HT1080 (cell line): ENCODE measurements at places on chromosomes 12 and 14.
A peak's percentile ranks its signal among the peaks of the same experiment; 100 is the strongest.

DNA sequence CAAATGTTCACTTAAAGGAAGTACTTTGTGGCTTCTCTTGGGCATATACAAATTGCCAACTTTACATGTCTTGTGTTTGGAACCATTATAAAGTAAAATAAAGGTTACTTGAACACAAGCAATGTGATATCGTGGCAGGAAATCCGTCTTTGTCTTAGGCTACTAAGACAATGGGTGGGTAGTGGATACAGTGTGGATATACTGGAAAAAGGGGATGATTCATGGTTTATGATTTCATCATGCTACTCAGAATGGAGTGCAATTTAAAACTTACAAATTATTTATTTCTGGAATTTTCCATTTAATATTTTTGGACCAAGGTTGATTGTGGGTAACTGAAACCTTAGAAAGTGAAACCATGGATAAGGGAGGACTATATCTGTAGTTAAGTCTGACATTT is 48.4 kb downstream of the MYRFL start:
- peak; percentile 51 for DNase-seq

DNA sequence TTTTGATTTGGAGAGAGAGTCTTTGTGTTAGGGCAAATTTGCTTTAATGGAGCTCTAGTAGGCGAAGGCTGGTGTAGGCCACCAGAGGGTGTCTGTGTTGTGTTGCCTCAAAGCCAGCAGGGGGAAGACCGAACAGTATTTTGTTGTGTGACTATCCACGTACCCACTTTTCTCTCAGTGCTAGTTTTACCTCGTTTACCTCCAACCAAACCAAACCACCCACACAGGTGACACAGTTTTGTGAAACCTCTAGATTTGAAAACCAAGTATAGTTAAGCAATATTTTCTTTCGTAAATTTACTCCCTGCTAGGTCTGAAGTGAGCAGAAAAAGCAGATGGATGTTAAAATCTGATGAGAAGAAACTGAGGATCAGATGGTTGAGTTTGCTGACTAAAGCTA is 36.3 kb upstream of the NPFF start:
- DNase-seq, result peak; percentile 59

DNA sequence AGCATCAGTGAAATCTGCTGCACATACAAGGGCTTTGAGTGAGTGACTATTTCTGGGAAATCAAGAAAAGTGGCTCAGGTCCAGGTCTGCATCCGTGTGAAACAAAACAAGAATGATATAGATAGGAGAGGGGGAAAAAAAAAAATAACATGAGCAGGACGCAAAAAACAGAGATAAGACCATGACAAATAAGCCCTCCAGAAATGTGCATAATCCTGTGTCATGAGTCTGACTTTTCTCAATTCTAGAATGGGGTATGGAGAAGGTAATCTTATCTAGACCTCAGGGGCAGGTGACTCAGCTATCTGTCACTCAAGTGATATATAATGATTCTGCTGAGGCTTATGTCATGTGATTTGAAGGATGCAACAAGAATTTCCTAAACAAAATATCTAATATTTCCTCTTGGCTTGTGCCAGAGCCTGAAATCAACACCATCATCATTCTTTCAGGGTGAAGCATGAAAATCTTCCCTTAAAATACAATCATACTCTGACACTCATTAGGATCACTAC is 250.0 kb downstream of the PHLDA1 start:
- DNase-seq, result peak; percentile 89

DNA sequence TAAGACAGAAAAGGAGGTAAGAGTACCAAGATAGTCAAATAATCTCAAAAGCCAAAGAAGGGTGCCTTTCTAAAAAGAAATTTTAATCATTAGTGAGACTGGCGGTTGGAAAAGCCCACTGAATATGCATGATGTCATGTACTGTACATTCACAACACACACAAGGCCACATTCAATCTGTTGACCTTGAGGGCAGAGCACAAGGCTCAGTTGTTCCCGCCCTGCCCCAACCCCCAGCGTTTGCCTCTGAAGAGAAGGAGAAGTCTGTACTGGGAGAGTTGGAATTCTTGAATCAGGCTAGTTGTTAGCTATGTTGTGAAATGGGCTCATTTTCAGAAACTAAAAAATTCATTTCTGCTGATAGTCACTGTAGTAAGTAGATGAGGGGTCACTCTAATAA is 50.2 kb upstream of the NID2 start:
- no peak for DNase-seq

DNA sequence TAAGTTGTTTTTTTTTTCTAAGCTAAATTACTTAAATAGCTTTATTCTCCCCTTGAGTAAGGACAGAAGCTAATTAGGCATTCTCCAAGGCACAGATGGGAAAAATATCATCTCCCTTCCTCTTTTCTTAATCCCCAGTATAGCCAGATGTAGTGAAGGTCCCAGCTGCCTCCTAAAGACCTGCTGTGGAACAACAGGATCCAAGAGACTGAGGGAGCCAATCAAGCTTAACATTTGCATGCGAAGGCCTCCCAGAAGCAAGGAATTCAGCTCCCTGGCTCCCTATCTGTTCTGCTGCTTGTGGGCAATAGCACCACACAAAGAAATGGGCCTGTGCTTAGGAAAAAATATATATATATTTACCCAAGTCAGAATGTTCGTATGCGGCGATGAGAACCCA is 255.2 kb downstream of the SYT1 start:
- DNase-seq, result no peak

DNA sequence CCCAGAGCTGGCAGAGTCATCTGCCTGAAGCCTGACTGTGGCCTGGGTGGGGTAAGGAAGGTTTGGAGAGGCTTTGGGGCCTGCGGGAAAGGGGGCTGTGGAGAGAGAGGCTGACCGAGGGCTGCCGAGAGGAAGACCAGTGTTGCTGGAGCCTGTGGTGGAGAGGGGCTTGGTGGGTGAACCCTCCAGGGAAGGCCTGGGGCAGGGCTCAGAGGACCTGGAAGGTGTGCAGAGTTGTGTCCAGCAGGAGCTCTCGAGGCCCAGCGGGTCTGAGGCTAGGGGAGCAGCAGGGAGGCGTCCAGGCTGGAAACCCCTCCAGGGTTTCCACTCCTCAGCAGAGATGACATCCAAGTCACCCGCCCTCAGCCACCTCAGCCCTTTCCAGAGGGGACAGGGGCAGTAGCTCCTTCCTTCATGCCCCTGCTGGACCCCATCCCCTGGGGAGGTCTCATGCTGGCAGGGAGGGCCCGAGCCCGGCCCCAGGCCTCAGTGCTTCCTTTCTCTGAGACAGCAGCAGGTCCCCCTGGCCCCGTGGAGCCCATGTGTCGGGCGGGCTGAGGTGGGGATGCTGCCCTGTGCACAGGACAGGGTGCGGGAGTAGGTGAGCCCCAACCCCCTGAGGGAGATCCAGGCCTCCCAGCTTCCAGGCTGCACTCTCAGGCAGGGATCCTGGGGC is 8.4 kb downstream of the CEP170B start:
- DNase-seq, result no peak

- DNase-seq, result peak; percentile 21
These were observed 12.4 kb upstream of the TMEM106C start for GRCh38 chr12:47950856-47951468.

DNA sequence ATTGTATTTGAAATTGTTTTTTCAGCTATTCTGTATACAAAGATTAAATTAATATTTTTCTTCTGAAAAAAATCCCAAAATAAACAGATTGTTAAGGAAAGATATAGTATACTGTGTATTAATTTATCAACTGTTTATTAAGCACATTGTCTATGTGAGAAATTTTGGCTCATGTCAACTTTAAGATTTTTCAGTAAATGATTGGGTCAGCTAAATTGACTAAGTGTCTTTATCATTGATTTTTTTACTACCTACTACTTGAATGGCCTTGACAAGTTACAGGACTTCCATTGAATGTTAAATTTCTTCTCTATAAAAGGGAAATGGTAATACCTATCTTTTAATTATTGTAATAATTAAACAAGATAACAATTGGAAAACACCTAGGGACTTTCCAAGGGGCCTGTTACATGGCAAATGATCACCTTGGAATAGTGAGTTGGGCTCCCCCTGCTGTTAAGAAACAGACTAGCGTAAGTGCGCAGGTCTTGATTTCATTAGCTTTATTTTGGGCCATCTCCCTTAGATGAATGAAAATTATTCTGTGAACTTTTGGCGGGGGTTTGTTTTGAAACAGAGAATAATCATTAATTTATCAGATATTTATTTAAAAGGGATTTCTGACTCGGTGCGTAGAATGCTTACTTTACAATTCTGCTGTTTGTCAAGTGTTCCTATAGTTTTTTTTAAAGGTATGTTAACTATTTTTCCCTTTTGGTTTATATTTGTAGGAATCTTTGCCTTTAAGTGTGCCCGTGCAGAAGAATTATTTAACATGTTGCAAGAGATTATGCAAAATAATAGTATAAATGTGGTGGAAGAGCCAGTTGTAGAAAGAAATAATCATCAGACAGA is 14.5 kb upstream of the CCT2 start:
- DNase-seq, result peak; percentile 47

- DNase-seq, result no peak
These were observed 264.2 kb downstream of the TMEM132C start for GRCh38 chr12:128531170-128531569.

DNA sequence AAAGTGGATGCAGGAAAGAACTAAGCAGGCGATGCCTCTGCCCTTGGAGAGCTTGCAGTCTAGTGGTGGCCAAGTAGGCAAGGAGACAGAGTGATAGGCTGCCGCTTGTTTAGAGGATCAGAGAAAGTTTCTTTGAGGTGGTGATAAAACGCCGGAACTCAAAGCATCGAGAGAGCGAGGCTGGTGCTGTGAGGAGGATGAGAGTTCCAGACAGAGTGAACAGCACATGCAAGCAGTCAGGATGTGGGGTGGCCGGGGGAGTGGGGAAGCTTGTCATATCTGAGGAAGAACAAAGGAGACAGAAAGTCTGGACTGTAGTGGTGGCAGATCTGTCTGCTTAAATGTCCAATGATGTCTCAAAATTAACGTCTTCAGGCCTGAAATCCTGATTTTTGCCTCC is 319.7 kb downstream of the SNAPC1 start:
- DNase-seq, result no peak

DNA sequence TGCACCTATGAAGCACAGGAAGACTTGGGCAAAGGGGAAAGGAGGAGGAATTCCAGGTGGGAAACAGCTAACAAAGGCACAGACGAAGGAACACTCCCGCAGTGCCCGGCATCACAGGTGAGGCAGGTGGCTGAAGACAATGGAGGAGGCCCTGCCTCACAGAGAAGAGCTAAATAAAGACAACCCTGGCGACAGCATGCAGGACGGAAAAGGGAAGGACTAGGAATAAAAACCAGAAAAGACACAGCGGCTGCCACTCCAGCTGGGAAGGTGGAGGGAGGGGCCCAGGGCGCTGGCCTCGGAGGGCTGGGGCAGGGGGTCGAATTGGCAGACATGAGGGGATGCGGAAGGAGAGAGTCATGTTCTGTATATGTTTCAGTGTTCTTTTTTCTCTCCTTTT is 43.0 kb upstream of the ANO2 start:
- DNase-seq, result no peak

DNA sequence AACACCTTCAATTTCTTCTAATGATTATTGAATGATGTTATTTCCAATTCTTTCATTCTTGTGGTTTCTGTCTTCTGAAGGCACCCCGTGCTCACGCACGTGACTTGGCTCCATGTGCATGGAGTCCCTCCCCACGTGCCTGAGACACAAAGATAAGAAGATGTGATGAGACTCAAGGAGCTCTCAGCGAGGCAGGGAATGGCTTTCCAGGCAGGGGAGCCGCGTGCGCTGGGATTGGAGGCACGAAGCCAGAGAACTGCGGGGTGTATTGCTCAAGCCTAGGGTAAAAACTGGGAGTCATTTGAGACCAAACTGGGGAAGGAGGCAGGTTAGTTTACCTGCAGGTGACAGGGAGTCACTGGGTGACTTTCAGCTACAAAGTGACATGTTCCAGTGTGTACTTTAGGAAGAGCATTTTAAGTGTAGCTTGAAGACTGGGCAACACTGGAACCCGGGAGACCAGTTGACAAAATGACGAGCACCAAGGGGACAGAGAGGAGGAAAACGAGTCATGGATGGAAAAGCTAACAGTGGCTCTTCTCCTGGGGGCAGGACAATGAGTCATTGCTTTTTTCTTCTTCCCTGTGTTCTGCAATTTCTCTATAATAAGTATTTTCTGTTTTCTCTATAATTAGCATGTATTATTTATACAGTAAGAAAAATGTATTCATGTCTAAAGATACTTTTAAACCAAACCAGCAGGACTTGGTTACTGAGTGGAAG is 311.7 kb upstream of the FKBP4 start:
- DNase-seq, result no peak

DNA sequence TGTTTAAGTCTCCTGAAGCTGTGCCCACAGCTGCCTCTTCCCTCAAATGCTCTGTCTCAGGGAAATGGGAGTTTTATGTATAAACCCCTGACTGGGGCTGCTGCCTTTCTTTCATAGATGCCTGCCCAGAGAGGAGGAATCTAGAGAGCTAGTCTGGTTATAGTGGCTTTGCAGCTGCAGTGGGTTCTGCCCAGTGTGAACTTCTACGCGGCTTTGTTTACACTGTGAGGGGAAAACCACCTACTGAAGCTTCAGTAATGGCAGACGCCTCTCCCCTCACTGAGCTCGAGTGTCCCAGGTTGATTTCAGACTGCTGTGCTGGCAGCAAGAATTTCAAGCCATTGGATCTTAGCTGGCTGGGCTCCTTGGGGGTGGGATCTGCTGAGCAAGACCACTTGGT is 36.9 kb downstream of the SCYL2 start:
- DNase-seq, result no peak

DNA sequence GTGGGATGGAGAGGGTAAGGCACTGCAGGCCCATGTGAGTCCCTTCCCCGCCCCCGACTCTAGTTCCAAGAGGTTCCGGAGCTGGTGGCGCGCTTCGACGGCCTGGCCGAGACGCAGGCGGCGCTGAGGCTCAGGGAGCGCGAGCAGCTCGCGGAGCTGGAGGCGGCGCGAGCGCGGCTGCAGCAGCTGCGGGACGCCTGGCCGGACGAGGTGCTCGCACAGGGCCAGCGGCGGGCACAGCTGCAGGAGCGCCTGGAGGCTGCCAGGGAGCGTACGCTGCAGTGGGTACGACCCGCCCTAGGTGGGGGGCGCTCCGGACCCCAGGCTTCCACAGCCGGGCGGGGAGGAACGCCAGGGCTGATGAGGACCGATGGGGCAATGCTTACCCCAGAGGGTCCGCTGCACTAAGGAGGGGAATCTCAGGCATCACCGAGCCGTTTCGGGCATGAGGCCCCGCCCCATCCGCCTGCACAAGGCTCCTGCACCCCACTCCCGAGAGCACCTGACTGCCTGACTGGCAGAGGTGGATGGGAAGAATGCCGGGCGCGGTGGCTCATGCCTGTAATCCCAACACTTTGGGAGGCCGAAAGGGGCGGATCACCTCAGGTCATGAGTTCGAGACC is 4.9 kb downstream of the CFAP73 start:
- DNase-seq, result no peak

- peak; percentile 83 for DNase-seq
These were observed 21.9 kb upstream of the PTGR2 start for GRCh38 chr14:73829526-73830431.

GRCh38 chr12:102977945-102978706 is 20.7 kb downstream of the ASCL1 start:
- DNase-seq, result no peak
